ENCODE measurements at places on chromosomes 16 and 17.

GRCh38 chr17:78416791-78417530 lies 38.5 kb downstream of the PGS1 start:
- no peak for DNase-seq

DNA sequence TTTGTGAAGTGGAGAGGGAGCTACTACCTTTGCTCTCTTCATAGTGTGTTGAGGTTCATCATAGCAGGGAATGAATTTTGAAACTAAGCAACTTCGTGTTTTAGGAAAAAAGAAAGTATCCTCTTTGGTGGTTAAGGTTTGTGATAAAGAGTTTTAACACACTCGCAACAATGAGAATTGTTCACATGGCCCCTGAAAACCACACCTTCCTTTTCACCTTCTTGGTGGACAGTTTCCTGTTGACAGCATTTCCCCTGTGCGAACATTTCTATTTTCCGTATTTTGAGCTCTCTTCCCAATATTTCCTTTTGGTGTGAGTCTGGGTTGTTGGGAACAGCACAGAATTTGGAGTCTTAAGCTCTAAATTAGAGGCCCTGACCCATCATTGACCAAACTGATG lies 3.8 kb downstream of the OR4D2 start:
- DNase-seq: no peak

DNA sequence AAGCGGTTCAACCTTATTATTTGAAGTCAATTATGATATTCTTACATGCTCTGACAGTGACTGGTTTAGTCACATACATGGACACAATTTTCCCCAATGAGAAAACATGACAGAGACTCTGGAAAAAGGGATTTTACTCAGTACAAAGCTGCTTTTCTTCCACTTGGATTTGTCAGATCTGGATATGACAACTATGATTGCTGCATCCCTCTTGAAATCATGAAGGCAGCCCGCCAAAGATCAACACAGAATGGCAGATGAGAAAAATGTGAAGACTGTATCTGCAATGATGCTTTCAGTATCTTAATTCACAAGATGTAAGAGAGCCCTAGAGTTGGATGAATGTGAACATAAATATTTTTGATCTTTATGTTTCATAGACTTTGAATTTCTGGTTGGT lies 439.6 kb downstream of the CDH8 start:
- DNase-seq: no peak

DNA sequence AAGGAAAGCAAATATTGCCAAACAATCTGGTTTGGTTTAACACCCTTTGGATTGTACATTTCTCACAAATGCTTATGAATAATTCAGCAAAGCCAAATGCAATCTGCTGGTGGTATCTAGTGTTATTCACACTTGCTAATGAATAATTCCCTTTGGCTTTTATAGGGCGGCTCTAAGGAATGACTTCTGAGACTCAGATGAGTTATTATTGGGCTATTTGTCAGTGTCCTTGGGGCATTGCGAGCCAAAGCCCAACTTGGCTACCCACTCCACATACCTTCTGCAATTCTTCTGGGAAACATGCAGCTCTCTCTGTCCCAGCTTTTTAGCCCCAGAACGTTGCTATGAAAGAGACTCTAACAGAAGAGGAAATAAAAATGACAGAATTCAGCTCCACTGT lies 41.1 kb downstream of the FTO start:
- no peak for DNase-seq

DNA sequence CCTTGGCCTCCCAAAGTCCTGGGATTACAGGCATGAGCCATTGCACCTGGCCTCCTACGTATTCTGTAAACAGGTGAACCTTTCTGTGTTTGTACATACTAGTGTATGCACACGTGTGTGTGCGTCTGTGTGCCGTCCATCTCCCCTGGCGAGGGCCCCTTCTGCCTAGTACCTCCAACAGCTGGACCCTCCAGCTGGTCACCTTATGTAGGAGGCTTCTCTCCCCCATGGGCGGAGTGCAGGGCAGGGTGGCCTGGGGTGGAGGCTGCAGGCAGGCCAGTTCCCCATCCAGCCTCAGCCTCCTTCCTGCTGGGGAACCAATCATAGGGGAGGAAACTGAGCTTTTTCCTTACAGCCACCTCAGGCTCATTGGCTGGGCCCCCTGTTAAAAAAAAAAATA lies 24.4 kb upstream of the DOC2B start:
- DNase-seq: no peak
